Cardiac muscle cell (in vitro differentiated cells and primary cell): ENCODE measurements at places on chromosomes 16 and 17. TPM values are rescaled to one million over a fixed set of nuclear protein-coding genes. Genes with fewer than 3 reads are reported as not detected.

SUMO2 gene
- total RNA-seq: 91.3 and 109 TPM in 2 replicates

SLC6A2 gene
- 1.3 and 3.4 TPM in 2 replicates for total RNA-seq

ELOB gene
- total RNA-seq: 180 and 435 TPM in 2 replicates

C17orf78 gene
- not detected in 2 replicates for total RNA-seq

LSM12 gene
- 31.0 and 45.3 TPM in 2 replicates for total RNA-seq

NME4 gene
- total RNA-seq: 352 and 452 TPM in 2 replicates

HES7 gene
- total RNA-seq: 0.32 and 6.2 TPM in 2 replicates
